ENCODE measurements at places on chromosomes 7 and 10. TPM values are rescaled to one million over a fixed set of nuclear protein-coding genes. Genes with fewer than 3 reads are reported as not detected.

The CALML3 gene
- 0.33 TPM for total RNA-seq

The VAX1 gene
- 0.33 TPM for total RNA-seq

The AKR1C1 gene
- 10.5 TPM for total RNA-seq

The PNLIPRP1 gene
- total RNA-seq, result not detected

The SOSTDC1 gene
- 47.6 TPM for total RNA-seq

The CALHM3 gene
- total RNA-seq, result not detected

The NKX2-3 gene
- not detected for total RNA-seq

The PNLIPRP2 gene
- not detected for total RNA-seq

Measured in camera-type eye (tissue), 1 donor.